ENCODE measurements at places on chromosomes 5 and 9.

GRCh38 chr9:109108318-109108717 lies 11.4 kb downstream of the TMEM245 start:
- DNase-seq = no peak

GRCh38 chr5:16095612-16096011 lies 84.0 kb downstream of the MARCHF11 start:
- DNase-seq = no peak

GRCh38 chr9:82299870-82300269 lies 311.3 kb downstream of the SPATA31D1 start:
- DNase-seq = no peak

DNA sequence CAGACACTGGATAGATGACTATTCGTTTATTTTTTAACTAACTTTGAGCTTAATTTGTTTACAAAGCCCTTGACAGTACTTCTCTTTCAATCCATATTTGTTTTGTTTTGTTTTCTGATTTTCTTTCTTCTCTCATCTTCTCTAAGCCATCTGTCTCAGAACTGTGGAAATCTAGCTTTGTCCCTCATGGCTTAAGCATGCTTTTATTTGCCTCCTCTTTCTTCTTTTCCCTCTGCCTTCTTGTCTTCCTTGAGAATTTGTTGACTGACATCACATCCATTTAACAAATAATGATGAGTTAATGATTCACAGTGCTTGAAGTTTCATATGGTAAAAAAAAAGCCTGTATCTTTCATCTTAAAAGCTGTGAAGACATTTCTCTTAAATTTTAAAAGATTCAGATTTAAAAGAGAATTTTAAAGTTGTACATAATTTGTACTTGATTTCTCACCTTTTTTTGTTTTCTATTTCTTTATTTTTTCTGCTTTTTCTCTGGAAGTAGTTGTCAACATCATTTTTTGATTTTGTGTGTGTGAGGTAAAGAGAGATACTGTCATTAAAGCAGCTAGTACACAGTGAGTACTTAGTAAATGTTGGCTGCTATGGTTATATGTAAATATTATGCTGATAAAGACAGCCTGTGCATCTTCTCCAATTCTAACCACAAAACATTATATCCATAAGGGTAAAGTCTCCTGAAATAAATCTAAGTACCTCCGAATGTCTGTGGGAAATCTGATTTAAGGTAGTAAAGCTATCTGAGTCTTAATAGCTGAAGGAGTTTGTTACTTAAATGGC lies 13.9 kb upstream of the SGCD start:
- DNase-seq = no peak

DNA sequence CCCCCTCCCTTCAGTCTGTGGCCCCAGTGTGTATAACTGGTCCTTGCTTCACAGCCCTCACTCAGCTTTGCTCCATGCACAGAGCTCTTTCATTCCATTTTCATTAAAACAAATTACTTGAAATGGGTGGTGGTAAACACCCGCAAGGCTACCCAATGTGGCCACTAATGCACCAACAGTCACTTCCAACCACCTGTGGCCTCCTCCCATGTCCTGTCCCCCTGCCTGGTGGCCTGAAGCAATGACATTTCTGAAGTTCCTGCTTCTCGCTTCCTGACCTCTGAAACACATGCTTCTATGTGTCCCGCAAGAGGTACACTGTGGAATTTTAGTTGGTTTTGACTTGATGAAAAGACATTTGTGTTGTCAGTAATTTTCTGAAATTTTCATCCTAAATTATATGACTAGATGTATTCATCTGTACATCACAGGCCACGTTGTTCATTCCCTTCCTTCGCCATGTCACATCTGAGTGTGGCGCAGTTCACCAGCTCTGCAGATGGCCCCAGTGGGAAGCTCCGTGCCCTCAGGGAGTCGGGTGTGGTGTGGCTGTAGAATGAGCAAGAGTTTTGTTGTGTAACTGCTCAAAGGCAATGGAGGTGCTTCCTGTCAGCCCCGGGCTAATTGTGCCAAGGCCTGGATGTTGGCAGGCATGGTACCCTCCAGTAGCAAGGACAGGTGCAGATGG lies 9.6 kb downstream of the ROPN1L start:
- no peak for DNase-seq

DNA sequence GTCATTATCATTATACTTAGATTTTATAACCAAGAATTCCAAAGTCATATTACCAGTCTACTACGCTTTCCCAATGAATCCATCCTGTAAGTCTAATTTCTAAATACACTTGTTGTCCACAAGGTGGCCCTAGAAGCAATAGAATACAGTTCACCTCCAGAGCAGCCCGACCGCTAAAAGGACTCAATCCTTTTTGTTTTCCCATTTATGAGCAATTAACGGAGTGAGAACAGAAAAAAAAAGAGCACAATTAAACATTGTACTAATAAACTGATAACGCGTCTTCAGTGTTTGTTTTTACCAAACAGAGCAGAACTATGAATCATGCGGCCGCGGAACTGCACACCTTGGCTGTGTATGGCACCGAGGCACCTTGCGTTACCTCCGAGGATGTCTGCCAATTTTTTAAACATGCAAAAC lies 160.7 kb upstream of the DAPK1 start:
- no peak for DNase-seq

DNA sequence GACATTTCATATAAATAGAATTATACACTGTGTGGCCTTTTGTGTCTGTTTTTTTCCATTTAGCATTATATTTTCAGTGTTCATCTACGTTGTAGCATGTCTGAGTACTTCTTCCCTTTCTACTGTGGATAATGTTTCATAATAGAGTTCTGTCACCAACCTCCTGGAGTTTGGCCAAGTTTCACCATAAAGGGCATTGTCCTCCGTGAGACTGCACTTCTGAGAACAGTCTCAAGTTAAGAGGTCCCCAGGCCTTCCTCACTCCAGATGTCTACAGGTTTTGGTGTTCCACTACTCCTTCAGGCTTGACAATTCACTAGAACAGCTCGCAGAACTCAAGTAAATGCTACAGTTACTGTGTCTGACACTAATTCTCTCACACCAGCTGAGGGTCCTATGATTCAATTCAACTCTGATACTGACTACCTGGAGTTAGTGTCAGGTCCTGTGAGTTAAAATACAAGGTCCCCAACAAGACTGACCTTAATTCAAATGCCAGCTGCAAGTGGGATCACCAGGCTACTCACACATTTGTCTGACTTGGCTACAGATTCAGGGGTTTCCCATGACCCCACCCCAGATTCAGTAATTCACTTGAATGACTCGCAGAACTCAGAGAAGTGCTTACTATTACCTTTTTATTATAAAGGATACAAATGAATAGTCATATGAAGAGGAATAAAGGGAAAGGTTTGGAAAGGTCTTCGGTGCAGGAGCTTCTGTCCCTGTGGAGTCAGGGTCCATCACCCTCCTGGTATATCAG lies 31.1 kb downstream of the SLC35A4 start:
- DNase-seq = no peak

Data from coronary artery (tissue), 2 donors.